HepG2 (cell line): ENCODE measurements at places on chromosomes 3 and 15.

DNA sequence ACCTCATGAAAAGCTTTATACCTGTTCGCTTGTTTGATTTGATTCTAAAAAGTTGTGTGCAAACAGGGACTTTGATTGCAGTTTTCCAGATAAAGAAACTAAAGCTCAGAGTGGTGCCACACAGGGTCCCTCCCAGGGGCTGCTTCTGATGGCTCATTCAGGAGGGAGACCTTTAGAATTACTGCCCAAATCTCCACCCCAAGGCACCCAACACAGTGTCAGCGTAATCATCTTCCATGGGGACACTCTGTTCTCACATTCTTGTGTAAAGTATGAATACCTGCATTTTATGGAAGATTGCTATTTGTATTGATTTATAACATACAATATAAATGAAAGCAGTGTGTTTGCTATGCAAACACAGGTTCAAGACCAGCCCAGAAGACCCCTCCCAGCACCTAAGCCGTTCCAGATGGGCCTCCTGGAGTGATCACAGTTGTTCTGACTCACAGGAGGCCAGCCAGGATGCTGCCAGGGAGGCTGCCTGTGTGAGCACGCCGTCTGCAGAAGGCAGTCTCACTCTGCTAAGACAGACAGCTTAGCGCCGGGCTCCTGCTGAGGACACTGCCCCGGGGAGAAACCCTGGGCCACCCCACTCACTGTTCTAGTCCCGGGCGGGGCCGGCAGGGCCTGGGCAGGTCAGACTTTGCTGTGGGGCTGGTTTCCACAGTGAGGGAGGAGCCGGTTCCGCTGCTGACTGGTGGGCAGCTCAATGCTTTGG lies 185.6 kb downstream of the FAM43A start:
- DNase-seq: no peak

DNA sequence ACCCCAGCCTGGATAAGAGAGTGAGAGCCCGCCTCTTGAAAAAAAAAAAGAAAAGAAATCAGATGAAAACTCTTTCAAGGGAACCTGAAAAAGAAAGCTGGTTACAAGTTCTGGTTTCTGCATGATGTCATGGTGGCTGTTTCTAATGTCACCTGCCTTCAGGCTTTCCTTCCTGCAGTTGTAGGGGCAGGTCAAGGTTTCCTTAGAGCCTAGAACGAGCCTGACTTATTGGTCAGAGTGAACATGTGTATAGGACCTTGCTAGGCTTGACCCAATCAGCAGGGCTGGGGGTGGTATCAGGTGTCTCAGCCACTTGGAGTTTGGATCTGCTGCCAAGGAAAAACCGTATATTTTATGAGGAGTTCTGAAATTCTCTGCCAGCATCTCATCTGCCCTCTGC lies 3.8 kb downstream of the IVD start:
- no peak for DNase-seq

DNA sequence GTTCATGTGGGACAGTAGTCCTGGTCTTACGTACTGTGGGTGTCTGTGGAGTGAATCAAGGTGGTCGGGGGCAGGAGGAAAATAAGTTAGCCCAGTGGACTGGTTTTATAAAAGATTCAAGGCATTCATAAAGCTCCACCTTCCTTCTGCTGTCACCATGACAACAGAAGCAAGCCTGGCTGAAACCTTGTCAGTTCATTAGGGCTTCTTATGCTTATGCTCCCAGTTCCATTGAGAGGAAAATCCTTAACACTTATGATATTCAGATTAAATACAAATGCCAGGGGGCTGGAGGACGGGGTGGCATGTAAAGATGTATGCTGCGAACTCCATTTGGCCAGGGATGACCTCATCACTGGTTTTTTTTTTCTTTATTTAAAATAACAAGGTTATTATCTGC lies 283.1 kb upstream of the ATP10A start:
- DNase-seq: no peak

DNA sequence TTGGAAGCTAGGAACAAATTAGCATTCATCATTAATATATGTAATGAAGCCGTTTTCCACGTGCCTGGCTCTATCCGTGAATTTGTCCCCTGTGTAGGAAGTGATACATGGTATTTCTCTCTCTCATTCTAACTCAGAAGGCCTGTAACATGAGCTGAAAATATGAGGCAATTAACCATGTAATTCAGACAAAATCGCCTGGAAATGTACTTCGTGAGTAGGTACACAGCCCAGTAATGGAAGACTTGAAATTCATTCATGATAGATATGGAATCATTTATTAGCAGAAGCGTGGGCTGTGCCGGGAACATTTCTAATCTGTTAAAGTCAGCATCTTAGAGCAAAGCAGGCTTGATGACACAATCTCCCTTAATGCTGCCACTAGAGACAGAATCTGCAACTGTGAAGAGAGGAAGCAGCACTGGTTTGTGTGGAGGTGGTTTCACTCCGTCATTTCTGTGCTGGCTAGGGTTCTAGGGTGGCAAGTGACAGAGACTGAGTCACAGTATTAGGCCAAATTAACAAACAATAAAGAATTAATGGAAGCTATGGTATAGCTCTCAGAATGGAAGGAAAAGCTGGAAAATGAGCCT lies 225.0 kb upstream of the PROK2 start:
- no peak for DNase-seq

GRCh38 chr3:59235634-59236012 lies 185.8 kb upstream of the CFAP20DC start:
- DNase-seq: no peak
